GM20000 (cell line): ENCODE measurements at places on chromosomes 3 and 15.

DNA sequence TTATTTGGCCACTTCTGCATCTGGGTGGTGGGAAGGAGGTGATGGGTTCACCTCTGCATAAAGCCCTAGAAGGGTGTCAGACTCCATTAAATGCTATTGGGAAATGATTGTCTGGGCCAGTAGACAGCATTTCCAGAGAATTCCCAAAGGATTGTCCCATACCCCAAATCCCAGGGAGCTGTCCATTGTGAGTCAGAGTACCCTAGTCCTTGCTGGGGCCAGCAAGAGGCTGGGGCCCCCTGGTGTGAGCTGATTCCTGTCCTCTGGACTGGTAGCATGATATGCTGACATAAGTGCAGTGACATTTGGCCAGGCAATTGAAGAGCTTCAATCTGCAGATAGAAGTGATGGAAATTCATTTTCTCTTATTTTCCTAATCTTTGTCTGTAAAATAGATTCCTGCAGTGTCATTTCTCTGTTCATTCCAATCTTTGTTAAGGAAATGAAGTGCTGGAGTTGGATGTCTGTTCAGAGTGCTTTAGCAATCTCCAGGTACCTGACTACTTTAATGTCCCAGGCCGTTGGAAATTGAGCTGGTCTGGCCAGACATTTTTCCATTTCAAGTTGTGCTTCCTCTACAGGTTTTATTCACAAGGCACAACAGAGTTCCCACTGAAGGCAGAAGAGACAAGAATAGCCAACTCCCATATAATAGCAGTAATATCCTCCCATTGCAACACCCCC lies 91.2 kb downstream of the RPLP1 start:
- DNase-seq, result no peak

DNA sequence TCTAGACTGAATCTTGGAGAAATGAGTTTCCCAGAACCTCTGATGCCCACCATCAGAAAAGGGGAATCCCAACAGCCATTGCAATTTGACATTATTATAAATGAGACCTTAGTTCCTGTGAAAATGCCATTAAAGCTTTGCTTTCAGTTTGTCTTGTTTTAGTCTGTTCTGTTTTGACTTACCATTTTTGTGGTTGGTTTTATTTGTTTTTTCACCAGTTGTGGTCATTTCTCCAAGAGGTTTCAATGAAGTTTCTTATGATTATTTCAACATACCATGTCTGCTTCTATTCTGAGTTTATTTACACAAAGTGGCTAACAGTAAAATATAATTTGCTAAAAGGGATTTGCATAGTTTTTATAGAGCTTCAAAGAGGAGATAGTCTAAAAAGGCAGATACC lies 175.0 kb upstream of the MCTP2 start:
- DNase-seq, result no peak

- no peak for DNase-seq
Measured at GRCh38 chr3:72968266-72968664, 28.3 kb upstream of the PPP4R2 start.

DNA sequence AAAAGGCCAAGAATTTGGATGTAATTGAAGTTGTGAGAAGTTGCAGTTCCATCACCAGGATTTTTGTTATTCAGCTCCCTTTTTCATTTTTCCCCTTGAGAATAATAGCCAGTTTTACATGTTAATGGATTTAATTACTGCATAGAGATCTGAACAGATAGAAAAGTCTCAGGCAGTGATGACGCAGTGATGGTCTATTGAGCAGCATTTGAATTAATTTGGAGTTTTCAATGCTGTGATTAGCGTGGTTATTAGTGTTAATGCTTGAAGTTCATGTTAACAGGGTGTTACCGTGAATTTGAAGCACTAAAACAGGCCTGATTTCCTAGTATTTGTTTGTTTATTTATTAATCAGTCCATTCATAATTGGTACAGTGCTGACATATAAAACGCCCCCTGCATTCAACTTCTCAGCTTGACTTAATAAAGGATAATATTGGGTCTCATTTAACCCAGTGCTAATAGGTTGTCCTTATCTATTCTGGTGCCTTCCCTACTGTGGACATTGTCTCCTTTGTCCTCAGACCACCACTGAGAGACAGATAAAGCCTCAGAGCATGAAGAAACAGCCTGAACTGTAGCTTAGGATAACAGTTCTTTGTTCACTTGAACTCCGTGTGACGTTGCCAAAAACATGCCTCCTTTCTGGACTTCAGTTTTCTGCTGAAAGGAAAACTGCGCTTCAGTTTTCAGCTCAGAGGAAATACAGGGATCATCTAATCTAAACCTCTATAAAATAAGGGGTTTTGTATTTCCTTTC lies 82.4 kb downstream of the RTP4 start:
- DNase-seq, result no peak

- no peak for DNase-seq
Measured at GRCh38 chr3:175573226-175573625, 714.1 kb downstream of the NAALADL2 start.

DNA sequence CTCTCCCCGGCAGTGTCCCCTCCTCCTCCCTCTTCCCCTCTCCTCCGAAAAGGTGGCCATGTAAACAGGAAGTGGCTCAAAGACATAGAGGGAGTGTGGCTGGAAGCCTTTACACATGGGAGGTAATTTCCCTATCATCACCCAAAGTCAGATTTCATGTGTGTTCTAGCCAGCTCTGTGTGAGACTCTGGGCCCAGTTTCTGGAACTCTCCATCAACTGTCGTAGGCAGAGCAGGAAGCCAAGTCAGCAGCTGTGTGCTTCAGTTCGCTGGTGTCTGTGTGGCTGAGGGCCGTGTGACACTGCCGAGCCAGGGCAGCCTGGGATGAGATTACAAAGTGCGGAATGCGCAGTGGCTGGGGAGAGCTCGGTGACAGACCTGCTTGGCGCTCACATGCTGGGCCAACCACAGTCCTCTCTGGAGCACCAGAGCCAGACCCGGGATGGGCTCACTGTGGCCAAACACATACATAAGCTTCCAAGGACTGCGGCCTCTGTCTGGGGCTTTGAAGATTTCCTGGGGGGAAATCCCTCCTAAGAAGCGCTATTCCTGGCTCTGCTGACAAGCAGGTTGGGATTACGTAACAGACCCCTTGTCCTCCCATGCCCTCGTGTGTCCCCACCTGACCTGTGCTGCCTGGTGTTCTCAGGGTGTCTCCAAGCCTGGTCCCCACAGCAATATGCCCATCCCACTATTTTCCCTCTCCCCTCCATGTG lies 50.7 kb downstream of the UMPS start:
- no peak for DNase-seq

DNA sequence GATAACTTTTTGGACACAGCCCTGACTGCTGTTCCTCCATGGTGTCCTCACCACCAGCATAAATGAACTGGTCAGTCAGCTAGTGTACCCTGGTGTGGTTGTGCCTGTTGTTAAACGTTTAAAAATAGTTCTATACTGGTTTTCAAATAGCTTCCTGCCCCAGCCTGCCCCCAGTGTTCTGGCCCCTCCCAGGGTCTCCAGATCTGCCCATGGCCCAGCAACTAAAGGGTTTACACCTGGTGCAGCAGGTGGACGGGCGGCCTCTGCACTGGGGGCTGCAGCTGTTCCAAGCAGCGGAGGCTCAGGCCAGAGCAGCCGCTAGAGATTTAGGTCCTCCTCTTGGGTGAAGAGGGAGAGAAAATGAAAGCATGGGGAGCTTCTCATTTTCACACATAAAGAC lies 6.1 kb upstream of the NR2E3 start:
- DNase-seq, result no peak

DNA sequence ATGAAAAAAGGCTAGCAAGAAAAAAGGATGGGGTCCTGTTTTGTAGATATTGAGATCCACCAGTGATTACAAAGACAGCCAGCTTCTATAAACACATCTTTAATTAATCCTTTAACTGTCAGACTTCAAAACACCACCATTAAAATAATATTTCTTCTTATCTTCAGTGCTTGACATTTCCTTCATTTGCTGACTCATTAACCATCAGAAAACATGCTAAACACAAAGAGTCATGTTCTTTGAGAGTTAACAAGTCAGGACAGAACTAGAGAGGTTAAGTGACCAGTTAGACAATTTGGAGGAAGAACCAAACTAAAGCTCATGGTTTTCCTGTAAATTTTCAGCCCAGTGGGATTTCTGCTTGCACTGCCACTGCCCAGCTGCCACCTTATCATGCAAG lies 111.4 kb downstream of the MEIS2 start:
- DNase-seq, result no peak

DNA sequence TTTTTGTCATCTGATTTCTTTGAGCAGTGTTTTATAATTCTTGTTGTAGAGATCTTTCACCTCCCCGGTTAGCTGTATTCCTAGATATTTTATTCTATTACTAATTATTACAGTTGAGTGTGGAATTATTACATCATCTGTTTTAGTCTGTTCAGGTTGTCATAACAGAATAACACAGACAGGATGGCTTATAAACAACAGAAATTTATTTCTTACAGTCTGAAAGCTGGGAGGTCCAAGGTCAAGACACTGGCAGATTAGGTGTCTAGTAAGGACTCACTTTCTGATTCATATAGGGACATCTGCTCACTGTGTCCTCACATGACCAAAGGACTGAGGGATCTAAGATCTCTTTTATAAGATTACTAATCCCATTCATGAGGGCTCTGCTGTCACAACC lies 121.3 kb upstream of the THBS1 start:
- DNase-seq, result no peak

GRCh38 chr15:101710806-101711205 lies 13.5 kb downstream of the TARS3 start:
- DNase-seq, result no peak

DNA sequence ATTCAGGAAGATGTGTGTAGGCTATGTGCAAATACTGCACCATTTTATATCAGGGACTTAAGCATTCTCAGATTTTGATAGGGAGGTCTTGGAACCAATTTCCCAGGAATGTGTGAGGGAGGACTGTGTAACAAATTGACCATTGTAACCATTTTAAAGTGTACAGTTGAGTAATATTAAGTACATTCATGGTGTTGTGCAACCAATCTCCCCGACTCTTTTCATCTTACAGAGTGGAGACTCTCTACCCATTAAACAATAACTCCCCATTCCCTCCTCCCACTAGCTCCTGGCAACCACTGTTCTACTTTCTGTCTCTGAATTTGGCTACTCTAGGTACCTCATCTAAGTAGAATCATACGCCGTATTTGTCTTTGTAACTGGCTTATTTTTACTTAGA lies 5.1 kb downstream of the RCN2 start:
- no peak for DNase-seq

DNA sequence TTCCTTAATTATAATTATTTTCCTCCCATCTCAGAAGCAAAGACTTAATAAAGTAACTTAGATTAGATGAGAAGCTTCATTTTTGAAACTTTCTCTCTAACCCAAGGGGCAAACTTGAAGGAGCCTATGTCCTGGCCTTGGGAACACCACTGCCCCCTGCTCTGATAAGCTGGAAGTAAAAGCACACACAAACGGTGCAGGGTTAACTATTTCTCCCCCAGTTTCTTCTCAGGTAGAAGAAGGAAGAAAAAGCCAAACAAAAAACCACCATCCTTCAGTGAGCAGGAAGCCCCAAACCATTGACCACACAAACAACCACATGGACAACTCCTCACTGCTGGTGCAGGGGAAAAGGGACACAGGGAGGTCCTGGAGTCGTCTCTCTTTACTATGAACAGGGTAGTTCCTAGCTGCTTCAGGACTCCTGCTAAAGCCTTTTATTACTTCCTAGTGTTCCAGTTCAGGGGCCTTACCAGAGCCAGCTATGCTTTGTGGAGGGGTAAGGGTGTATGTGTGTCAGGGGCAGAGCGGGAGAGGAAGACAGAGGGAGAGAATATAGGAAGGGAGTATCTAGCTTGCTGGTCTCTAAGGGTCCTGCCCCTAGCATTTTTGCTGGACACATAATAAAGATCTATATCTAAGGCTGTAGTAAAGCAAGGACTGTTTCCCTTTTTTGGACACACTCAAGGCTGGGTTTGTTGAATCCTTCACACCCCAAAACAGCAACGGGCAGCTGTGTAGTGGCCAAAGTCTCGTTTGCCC lies 94.0 kb upstream of the UMPS start:
- DNase-seq, result no peak

- no peak for DNase-seq
Measured at GRCh38 chr3:95655363-95655986, 1158.9 kb upstream of the EPHA6 start.

GRCh38 chr3:59873576-59874230 lies 823.9 kb upstream of the CFAP20DC start:
- peak; percentile 20 for DNase-seq

- no peak for DNase-seq
Measured at GRCh38 chr3:114454551-114455251, 160.9 kb downstream of the TIGIT start.

GRCh38 chr15:51647128-51647562 lies 24.6 kb upstream of the DMXL2 start:
- no peak for DNase-seq

DNA sequence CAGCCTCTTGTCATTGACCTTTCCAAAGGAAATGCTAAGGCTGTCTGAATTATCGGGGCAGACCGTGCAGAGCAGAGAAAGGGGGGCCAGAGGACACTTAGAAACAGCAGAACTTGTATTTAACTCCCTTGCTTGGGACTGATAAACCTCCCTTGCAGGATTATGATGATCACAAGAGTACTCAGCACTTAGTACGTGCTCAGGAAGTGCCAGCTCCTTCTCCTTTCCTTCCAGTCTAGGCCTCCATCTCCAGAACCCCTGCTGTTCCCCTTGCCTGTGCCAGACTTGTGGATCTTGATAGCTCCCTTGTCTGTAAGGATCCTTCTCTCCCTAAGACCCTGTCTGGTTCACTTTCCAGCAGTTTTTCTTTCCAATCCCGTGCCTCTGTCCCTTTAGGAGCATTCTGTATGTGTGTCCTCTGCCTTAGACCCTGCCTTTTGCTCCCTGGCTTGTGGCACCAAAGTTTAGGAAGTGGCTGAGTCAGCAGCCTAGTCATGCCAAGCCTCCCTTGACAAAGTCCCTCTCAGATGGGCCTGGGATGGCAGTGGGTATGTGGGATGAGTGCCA lies 747 bp downstream of the SORD start:
- no peak for DNase-seq

- DNase-seq, result no peak
Measured at GRCh38 chr15:55770261-55770660, 27.3 kb upstream of the PRTG start.

- no peak for DNase-seq
Measured at GRCh38 chr3:115292131-115292530, 145.0 kb upstream of the ZBTB20 start.

GRCh38 chr15:39453620-39454019 lies 127.3 kb upstream of the THBS1 start:
- peak; percentile 53 for DNase-seq

- DNase-seq, result peak; percentile 48
Measured at GRCh38 chr15:92733090-92733933, 77.7 kb upstream of the FAM174B start.

- DNase-seq, result no peak
Measured at GRCh38 chr3:160725338-160725737, 30.7 kb upstream of the PPM1L start.

GRCh38 chr3:127668906-127669305 lies 3.8 kb upstream of the ABTB1 start:
- DNase-seq, result no peak

GRCh38 chr3:100769693-100770092 lies 60.4 kb downstream of the TFG start:
- DNase-seq, result no peak

DNA sequence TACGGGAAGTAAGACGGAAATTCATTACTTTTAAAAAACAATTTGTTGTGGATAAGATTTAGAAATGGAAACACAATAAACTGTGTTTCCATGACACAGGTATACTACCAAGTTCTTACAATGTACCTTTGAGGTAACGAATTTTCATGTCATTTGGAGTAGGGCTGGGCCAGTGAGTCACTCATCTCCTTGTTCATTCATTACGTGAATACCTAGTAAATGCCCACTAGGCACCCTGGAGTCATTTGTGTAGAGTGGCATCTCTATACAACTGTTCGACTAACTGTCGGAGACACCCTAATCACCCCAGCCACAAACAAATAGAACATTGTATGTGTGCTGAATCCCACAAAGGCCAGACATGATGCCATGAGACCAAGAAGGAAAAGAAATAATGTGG lies 94.8 kb downstream of the IGF1R start:
- no peak for DNase-seq
